ENCODE measurements at places on chromosomes 13 and 19.

DNA sequence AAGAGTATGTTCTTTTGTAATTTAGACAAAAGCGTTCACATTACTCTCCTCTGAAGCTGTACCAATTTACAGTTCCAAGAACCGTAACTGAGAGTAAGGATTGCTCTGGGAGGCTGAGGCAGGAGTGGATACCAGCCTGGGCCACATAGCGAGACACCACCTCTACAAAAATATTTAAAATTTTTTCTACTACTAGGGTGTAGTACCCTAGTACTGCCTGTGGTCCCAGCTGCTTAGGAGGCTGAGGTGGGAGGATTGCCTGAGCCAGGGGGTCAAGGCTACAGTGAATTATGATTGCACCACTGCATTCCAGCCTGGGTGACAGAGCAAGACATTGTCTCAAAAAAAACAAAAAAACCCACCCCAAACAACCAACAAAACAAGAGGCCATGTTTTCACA lies 12.1 kb upstream of the CYP2A6 start:
- no peak for ATAC-seq

DNA sequence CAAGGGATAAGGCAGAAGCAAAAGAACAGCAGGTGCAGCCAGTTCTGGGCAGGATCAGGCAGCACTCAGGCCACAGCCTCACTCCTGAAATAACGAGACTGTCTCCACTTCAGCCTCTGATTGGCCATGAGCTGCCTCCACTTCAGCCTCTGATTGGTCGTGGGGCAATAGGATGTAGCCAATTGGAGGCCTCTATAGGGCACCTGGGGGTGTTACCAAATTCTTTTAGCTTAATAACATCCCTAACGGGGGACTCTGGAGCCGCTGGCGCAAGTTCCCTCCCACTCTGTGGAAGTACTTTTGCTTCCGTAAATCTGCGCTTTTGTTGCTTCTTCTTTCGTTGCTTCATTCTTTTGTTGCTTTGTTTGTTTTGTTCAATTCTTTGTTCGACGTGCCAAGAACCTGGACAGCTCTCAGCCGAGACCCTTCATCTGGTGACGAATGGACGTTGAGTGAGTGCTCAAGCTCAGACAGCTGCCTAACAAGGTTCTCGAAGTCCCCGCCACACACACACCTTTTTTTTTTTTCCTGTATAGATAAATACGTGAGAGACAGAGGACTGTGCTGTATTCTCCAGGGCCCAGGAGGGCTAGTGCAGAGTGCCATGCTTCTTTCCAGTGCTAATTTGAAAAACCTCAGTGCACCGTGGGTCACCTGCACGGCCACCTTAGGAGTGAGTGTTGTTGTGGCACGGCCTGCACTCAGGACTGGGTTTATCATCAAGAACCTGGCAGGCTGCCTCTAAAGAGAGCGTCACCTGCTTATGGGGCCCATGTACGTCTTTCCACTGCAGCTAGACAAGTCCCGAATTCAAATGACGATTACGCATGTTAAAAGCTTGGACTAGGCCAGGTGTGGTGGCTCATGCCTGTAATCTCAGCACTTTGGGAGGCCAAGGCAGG lies 32.0 kb upstream of the TUBGCP3 start:
- peak; percentile 99 for ATAC-seq

DNA sequence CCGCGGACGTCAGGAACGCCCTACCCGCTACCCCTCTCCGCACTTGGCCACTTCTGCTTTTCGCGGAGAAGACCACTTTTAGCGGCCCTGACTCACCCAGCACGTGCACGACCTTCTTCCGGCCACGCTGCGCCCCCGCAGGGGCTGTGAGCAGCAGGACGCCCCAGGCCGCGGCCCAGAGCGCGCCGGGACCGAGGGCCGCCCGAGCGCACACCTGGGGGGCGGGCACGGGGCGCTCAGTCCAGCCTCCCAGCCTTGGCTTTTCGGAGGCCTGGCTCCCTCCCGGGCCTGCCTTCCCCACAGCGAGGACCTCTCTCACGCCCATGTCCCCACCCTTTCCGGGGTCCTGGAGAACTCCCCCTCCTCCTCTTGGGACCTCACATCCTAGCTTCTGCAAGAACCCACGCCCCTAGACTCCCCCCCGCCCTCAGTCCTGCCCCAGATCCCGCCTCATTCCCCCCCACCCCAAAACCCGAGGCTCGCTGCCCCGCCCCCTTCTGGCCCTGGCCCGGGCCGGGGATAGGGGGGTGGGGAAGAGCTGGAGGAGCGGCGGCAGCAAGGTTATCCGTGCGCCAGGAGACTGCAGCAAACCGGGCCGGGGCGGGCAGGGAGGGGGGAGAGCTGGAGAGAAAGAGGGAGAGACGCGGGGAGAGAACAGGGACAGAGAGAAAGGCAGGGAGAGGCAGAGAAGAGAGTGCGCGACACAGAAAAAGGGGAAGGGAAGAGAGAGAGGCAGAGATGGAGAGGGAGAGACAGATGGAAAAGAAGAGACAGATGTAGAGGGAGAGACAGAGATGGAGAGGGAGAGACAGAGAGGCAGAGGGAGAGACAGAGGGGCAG lies 11.5 kb downstream of the TM6SF2 start:
- peak; percentile 78 for ATAC-seq

- ATAC-seq, result no peak
Measured at GRCh38 chr13:94143624-94144350, 335.7 kb downstream of the DCT start.

- no peak for ATAC-seq
Measured at GRCh38 chr13:31330236-31330635, 130.5 kb downstream of the B3GLCT start.

DNA sequence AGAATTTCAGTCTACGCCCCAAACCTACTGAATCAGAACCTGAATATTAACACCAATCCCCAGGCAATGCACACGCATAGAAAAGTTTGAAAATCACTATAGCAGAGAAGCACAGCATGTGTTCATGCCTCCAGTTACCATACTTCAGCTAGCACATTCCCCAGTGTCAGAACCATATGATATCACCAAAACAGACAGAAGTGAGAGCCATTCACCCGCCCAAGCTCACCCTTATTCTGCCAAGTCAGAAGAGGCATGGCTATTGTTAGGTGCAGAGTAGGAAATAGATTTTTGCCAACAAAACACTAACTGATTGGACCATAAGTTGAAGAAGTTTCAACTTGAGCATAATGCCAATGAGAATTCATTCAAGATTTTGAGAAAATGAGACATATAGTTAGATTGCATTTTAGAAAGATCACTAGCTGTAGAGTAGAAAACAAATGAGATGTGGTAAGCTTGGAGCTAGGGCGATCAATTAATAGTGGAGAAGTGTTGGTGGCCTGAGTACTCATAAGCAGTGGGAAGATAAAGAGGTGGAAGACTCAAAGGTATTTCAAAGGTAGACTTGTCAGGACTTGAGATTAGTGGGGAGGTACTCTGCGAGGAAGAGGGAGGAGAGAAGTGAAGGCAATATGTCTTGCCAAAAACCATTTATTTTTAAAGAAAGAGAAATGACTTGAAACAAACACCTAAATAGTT lies 492.4 kb downstream of the SUCLA2 start:
- ATAC-seq, result no peak

DNA sequence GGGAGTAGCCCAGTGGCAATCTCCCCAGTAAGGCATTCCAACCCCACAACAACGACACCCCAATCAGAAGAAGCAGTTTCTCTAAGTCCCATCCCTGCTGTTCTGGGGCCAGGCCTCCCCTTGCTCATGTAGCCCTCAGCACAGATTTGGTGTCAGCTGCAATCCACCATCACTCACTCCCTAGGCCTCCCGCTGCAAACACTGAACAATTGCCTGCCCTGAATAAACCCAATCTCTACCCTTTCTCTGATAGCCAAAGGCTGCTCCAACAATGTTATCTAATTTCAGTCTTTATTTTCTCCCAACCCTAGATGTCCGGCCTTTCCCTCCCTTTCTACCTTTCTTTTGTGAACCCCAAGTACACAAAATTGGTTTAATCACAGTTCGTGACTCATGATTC lies 5.6 kb upstream of the SOX21 start:
- no peak for ATAC-seq

DNA sequence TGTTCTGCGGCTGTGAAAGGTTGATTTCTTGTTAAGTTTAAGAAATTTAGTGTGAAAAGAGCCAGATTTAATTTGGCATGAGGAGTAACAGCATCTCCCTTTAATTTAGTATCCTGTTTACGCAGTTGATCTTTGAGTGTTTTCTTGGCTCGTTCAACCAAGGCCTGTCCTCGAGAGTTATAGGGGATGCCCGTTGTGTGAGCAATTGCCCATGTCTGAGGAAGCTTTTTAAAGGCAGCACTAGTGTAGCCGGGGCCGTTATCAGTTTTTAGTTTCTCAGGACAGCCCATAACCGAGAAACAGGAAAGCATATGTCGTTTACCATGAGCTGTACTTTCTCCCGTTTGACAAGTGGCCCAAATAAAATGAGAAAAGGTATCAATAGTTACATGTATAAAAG lies 47.5 kb upstream of the ZNF43 start:
- ATAC-seq, result no peak

DNA sequence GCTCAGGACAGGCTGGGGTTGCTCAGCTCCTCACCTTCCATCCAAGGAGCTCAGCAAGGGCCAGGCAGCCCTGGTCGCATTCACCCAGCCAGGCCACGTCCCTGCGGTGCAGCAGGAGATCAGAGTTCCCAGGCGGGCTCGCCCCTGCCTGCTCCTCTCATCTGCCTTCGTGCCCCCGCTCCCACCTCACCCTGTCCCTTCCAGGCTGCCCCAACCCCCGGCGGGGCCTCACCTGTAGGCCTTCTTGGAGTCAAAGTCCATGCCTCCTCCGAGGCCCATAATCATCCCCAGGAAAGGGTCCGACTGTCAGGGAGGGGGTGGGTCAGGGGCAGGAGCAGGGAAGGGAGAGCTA lies 1.3 kb upstream of the RINL start:
- ATAC-seq, result no peak

GRCh38 chr13:23965346-23965745 lies 68.0 kb upstream of the C1QTNF9B start:
- no peak for ATAC-seq

GRCh38 chr13:30020726-30021312 lies 170.4 kb upstream of the UBL3 start:
- no peak for ATAC-seq

GRCh38 chr19:45528744-45529419 lies 21.6 kb downstream of the VASP start:
- peak; percentile 46 for ATAC-seq
